NCI-H345 (cell line): ENCODE measurements at places on chromosomes 3 and 15.

DNA sequence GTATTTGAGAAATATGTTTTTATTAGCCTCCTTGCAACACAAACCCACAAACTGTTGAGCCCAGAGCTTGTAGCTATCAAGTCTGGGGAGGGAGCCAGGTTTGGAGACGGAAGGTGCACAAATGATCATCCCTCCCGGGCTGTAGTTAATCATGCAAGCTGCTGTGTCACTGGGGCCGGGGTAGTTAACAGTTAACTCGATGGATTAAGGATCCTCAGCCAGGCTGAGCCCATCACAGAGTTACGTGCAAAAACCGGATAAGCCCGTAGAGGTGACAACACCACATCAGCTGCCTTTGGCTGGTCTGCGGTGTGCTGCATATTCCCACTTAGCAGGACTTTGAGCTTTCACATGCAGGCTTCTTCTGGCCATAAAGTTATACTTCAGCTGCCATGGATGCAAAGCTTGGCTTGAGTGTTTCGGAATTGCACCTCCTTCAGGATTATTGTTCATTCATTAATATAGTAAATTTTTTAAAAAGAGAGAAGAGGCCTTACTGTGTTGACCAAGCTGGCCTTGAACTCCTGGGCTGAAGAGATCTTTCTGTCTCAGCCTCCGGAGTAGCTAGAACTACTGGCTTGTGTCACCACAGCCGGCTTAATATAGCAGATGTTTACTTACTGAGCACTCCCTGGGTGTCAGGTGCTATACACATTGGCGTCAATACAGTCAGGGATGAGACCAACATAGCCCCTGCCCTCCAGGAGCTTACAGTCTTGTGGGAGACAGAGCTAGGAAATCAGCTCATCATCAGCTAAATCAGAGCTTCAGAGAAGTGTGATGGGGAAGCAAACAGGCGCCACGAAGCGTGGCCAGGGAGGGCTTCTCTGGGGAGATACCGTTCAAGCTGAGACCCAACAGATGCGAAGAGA lies 226.8 kb upstream of the BHLHE40 start:
- no peak for DNase-seq

DNA sequence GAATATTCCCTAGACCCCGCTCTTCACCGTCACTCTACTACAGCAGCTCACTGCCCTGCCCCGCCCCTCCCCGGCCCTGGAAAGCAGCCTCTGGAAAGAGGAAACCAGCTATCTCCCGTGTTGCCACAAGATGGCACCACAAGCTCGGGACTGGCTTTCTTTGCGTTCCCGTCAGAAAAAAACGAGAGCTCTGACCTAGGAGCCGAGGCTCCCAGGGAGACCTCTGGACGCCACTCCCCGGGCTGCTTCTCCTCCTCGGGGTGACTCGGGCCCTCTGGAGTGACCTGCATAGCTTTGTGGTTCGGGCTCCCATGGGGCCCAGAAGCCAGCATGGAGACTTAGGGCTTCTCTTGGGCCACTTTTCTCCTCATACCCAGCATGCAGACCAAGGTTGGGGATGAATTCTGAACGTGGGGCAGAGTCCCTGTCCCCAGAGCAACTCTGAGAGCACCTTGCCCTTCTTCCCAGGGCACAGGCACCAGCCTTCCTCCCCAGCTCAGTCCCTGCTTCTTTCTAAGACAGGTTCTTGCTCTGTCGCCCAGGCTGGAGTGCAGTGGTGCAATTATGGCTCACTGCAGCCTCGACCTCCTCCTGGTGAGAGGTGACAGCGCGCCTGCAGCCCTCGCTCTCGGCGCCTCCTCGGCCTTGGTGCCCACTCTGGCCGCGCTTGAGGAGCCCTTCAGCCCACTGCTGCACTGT lies 19.0 kb downstream of the STOML1 start:
- peak; percentile 78 for DNase-seq

- no peak for DNase-seq
Observed at GRCh38 chr3:190492966-190493365, 20.9 kb upstream of the IL1RAP start.

GRCh38 chr3:183249006-183249718 lies 3.9 kb upstream of the B3GNT5 start:
- no peak for DNase-seq

DNA sequence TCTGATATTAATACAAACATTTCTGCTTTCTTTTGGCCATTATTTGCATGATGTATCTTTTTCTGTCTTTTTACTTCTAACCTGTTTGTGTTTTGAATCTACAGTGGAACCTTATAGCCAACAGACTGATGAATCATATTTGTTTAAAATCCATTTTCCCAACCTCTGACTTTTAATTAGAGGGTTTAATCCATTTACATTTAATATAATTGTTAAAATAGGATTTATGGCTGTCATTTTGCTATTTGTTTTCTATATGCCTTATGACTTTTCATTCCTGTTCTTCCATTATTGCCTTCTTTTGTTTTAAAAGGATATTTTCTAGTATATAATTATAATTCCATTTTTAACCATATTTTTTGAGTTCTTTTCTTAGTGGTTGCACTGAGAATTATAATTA lies 286.1 kb downstream of the ZNF621 start:
- no peak for DNase-seq

- no peak for DNase-seq
Observed at GRCh38 chr15:68484696-68485400, 52.9 kb upstream of the ITGA11 start.

DNA sequence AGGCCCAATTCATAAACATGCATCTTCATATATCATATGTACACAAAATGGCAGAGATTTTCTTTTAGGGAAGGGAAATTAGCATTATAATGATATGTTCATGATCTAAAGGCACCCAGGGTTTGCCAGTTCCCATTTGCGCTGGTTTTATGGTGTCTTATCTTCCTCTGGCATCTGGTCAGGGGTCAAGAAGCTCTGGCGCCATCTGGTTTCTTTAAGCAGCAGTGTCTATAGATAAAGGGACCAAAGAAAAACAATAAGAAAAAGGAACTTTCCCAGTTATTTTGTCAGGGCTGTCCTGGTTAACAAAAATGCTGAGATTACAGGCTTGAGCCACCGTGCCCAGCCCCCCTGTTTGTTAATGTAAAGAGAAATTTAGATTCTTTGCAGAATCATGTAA lies 3.3 kb upstream of the DCP1A start:
- no peak for DNase-seq

GRCh38 chr3:140441006-140441405 lies 236.9 kb upstream of the TRIM42 start:
- DNase-seq, result no peak

- no peak for DNase-seq
Observed at GRCh38 chr15:83289160-83289559, 4.7 kb upstream of the BNC1 start.

DNA sequence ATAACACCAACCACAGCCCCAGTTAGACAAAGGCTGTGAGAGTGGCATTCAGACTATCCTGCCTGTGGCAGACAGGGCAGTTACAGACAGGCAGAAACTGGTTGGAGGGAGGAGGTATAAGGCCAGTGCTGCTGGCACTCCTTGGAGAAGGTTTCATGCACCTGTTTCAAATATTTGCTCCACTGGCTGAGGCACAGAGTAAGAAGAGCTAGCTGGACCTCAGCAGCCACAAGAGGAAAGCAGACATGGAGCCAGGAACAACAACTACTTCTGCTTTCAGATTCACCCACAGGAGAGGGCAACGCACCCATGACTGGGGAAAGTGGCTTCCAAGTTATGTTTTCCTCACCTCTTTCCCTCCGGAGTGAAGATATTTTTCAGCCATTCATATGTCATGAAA lies 11.5 kb upstream of the PRKAR2A start:
- DNase-seq, result no peak

- DNase-seq, result no peak
Observed at GRCh38 chr3:71585131-71585530, 1.6 kb upstream of the FOXP1 start.

DNA sequence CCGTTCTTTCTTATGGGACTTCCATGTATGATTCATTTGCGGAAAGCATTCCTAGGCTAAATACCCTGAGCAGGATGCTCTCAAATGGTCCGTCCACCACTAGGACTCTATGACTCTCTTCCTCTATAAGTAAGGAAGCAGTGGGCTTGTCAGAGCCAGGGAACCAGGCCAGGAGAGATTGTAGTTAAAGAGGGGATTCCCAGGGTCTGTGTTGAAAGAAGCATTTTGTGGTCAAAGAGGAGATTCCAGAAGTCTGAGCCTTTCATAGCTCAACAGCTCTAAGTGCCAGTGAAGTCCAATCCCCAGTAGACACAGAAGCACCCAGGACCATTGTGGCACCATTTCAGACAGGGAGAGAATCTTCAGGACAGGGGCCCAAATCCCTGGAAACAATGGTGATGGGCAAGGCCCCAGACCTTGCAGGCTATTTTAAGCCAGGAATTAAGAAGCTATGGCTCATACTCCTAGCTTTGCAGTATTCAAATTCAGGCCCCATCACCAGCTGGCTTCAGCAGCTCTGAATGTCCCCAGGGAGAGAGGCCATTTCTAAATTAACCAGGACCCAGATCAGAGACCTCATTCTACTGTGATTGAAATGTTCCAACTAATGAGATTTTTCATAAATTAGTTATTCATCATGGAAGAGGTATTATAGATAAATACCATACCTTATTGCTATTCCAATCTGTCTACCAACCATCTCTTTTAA lies 81.7 kb downstream of the CD47 start:
- no peak for DNase-seq

DNA sequence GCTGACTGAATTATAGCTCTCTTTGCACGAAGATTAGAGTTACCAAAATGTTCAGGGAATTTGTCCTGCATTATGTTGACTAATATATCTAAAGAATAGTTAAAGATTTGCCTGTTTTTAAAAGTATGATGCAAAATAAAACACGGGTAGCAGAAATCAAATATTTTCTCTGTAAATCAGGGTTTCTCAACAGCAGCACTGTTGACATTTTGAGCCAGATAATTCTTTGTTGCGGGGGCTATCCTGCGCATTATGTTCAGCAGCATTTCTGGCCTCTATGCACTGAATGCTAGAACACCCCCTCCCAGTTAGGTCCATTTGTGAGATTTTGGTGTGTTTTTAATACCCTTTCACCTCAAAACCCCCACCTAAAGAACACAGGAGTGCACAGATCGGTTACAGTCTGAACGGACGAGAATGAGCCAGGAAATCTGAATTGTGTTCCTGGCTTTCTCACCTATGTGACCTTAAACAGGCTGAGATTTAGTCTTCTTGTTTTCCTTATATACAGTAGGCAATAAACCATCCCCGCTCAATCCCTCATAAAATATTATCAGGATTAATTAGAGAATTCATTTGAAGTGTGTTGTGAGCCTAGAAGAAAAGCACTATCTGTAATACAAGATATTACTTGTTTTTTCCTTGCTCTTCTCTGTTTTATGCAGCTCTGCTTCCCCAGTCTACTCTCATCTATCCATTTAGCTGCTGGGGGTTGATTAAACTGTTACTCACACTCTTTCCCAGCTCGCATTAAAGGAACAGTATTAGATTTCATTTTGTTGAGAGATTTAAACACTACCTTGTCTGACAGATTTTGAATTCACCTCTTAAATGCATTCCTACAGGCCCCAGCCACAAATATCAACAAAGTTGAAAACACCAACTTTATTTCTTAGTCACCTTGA lies 247.5 kb upstream of the GOLIM4 start:
- no peak for DNase-seq

GRCh38 chr3:115943579-115943978 lies 320.3 kb downstream of the GAP43 start:
- DNase-seq, result no peak

- DNase-seq, result no peak
Observed at GRCh38 chr3:192181151-192181550, 546.2 kb downstream of the FGF12 start.

DNA sequence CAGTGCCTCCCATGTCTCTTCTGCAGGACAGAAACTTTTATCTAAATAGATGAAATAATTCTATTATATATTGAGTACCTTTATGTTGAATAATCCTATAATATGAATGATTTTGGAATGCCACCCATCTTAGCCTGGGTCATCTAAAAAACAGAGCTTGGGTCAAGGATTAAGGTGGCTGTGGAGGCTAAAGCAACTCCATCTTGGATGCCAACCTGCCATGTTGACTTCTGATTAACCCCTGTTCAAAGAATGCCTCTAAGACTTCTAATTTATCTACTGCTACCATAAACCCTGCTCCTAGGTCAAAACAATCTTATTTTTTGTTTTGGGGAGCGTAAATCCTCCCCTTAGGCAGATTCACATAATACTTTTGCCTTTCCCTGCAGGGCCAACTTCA lies 31.5 kb upstream of the C15orf39 start:
- no peak for DNase-seq

DNA sequence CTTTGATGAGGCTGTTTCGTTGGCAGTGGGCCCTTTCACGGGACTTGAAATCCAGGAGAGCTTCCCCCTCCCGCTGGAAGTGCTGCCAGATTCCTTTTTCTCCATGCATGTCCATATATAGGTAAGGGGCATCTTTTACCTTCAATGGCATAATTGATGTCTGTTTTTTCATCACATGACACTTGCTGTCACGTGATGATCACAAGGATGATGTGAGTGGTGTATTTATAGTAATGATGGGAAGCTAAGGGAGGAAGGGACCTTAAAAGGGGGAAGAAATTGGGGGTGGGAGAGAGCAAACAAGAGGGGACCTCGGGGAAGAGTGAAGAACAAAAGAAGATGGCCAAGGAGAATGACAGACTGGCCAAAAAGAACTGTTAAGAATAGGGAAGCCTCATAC lies 11.3 kb upstream of the SUSD5 start:
- no peak for DNase-seq

DNA sequence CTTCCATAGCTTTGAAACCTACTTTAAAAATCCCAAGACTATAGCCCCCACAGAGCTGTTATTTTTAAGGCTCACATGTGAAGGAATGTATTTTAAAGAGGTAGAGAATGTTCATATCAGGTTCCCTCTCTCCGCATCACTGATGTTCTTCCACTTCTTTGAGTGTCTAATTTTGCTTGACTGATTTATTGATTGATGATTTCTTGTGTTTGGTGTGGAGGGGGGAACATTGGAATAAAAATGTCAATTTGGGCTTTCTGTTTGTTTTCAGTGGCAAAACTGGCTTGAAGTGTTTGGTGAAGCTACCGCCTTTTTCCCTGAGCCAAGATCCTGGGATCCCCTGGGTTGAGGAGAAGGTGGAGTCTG lies 2.7 kb upstream of the TMEM212 start:
- DNase-seq, result no peak

GRCh38 chr3:197682713-197683112 lies 54.0 kb downstream of the RUBCN start:
- DNase-seq, result no peak

DNA sequence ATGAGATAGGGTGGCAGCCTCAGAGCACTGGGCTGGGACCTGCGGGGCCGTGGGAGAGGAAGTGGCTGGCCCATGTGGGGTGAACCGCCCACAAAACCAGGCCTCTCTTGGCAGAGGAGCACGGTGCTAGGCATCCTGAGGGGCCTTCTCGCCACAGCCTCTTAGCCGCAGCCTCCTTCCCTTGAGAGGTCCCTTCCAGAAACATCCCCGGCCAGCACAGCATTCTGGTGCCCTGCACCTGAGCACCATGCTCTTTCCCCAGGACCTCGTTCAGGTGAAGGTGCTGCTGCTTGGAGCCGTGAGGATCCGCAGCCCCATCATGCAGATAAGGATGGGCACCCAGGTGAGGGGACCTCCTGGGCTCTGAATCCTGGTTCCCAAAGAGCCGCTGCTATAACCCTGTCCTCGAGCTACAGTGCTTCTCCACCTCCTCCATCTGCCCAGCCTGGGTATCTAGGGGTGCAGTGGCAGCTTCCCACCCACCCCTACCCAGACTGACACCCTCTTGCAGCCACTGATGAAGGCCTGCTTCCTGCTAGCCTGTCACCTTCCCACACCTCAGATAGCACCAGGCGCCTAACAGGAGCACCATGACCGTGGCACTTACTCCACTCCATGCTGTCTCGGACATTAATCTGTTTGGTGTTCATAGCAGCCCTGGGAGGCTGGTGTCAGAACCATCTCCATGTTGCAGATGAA lies 11.2 kb upstream of the TXNRD3 start:
- no peak for DNase-seq
